ENCODE measurements at places on chromosomes 7 and 10.
A peak's percentile ranks its signal among the peaks of the same experiment; 100 is the strongest.

- no peak for DNase-seq
Observed at GRCh38 chr10:32031424-32031823, 24.8 kb downstream of the KIF5B start.

DNA sequence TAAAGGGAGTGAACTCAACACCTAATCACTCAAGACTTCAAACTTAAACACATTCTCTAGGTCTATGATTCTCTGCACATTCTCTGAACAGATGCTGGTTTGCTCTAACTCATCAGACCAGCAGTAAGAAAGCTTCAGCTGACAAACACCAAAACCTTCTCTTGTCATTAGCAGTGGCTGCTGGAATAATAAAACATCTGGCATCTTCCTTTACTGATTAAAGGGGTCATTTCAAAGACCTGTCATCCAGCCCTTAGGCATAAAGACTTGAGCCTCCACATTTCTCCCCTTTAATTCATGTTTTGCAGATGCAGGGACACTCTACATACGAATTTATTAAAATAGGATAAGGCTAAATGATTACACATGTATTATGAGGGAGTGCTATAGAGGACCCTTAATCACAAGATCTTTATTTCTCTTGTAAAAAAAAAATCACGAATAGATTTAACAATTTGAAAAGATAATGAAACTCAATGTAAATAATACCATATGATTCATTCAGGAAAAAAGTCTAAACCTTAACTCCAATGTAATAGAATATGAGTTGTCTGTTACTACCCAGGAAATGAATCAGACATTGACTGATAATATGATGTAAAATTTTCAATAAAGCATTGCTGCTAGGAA is 152.4 kb upstream of the GNAI1 start:
- no peak for DNase-seq

- DNase-seq: no peak
Observed at GRCh38 chr10:80518807-80519360, 18.8 kb upstream of the SH2D4B start.

GRCh38 chr10:19498393-19499290 is 317.6 kb upstream of the PLXDC2 start:
- no peak for DNase-seq

GRCh38 chr7:150564006-150564405 is 3.2 kb upstream of the GIMAP4 start:
- DNase-seq: no peak

GRCh38 chr7:129401228-129401966 is 32.8 kb upstream of the STRIP2 start:
- DNase-seq: peak; percentile 65

DNA sequence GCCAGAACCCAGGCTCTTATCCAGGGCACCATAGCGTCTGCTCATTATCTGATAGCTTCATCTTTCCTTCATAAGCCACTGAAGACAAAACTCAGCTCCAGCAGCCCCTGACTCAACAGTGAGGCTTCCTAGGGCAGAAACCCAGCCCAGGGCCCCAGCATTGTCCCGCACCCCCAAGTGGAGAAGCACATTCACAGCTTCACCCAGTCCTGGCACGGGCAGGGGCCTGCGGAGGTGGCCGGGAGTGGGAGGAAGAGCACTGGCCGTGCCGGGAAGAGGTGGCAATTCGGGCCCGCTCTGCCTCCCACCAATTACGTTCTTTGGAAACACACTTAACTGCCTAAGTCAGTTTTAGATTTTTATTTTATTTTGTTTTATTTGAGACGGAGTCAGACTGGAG is 10.3 kb upstream of the CALML5 start:
- DNase-seq: no peak

GRCh38 chr10:130167193-130167592 is 31.0 kb downstream of the GLRX3 start:
- DNase-seq: no peak

DNA sequence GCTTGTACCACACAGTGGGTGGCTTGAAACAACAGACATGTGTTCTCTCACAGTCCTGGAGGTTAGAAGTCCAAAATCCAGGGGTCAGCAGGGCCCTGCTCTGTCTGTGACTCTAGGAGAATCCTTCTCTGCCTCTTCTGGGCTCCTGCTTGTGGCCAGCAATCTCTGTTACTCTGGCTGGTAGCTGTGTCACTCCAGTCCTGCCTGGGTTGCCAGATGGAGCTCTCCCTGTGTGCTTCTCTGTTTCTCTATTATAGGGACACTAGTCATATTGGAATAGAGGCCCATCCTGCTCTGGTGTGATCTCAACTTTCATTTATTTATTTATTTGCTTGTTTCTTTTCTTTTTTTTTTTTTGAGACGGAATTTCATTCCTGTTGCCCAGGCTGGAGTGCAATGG is 276.6 kb upstream of the GALNT17 start:
- DNase-seq: no peak

DNA sequence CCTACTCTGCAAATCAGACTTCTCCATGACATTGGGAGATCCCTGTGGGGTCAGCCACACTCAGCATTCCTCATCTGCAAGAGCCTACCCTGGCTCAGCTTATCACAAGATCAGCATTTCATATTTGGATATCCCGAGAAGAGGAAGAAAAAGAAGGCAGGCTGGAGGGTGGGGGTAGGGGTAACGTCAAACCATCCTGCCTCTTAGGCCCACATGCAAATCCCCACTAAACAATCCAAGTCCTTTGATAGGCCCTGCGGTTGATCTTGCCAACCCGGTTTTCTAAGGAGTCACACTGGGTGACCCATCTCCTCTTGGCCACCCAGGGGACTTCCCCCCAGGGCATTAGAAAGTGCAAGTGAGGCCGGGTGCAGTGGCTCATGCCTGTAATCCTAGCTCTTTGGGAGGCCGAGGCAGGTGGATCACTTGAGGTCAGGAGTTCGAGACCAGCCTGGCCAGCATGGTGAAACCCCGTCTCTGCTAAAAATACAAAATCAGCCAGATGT is 128.0 kb upstream of the CALN1 start:
- DNase-seq: no peak

DNA sequence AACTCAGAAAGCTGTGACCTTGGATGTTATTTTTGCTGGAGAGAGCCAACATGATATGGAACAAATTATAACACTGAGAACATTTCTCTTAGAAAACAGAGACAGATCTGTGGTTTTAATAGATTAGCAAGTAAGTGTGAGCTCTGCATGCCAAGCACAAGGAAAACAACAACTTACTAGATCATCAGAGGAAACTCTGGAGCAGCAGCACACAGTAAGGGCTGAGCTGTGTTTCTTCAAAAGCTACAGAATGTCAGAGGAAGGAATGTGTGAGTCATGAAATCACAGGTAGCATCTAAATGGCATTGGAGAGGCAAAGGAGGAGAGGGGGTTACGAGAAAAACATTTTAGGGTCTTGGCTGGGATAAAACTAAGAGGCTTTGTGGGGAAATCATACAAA is 283.4 kb upstream of the FZD8 start:
- DNase-seq: no peak

GRCh38 chr7:88034083-88034695 is 100.1 kb downstream of the ADAM22 start:
- DNase-seq: no peak

DNA sequence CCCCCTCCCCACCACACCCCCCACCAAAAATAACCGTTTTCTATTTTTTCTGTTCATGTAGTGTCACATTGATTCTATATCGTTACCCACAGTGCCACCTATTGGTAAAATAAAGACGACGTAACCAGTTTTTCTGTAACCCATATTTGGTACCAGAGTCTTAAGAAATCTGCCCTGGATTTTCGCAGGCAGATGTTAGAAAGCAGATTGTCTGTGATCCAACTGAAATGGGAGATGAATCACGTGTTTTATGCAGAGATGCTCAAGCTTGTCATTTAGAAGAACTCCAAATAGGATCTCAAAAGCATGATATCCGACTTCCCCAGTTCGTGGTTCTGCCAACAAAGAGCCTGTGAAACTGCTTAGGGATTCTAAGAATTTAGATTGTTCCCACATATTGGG is 261.1 kb upstream of the CSTF2T start:
- peak; percentile 41 for DNase-seq

GRCh38 chr7:130844811-130845580 is 111.0 kb upstream of the KLF14 start:
- DNase-seq: peak; percentile 50

GRCh38 chr10:31586723-31587638 is 268.0 kb downstream of the ZEB1 start:
- DNase-seq: no peak

- DNase-seq: no peak
Observed at GRCh38 chr10:33715303-33715975, 381.0 kb upstream of the NRP1 start.

GRCh38 chr10:71001470-71001869 is 113.1 kb upstream of the PCBD1 start:
- no peak for DNase-seq

- DNase-seq: no peak
Observed at GRCh38 chr7:155349601-155350331, 52.1 kb downstream of the INSIG1 start.

DNA sequence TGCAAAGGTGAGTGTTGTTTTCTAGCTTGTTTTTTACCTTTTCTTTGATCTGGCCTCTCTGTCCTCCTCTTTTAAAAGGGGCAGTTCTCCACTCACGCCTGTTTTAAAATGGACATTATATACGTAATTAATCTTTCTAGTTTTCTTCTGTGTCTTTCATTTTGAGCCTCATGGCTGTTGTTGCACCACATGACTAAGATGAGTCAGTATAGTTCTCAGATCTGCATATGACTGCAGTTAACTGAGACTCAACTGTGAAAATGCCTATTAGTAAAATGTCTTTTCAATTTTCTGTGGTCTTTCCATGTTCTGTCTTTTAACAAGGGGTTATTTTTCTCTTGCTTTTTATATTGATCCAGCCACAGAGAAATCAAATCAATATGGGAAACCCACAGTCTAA is 296.1 kb downstream of the CDK14 start:
- no peak for DNase-seq
